ENCODE measurements at places on chromosomes 6 and 20.

DNA sequence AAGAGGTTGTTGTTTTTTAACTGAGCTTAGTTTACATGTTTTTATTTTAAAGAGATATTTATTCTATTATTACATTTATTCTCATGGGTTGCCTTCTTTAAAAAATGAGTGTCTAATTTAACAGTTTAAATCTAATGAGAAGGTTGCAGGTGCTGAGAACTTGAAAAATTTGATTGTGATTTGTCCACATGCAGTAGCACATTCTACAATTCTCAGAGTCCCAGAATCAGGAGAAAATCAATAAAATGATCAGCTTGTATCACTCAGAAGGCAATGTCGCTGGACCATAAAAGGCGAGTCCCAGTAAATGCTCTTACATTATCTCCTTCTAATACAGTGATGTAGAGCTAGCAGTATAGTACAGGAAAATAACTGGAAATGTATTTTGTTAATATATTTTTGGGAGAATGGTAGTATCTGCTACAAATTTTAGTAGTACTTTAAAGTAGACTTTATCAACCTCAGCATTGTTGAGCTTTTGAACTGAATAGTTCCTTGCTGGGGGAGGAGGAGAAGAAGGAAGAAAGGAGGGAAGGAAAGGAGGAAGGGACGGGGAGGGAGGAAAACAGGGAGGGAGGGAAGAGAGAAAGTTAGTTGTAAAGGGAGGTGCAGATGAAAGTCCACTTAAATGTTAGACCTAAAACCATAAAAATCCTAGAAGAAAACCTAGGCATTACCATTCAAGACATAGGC is 458.0 kb downstream of the DOK5 start:
- no peak for DNase-seq

GRCh38 chr6:160960839-160961238 is 30.7 kb upstream of the MAP3K4 start:
- DNase-seq, result no peak

GRCh38 chr6:53805016-53805415 is 10.2 kb downstream of the LRRC1 start:
- DNase-seq, result no peak

GRCh38 chr20:63058696-63059335 is 52.1 kb upstream of the BHLHE23 start:
- DNase-seq, result no peak

- DNase-seq, result no peak
Measured at GRCh38 chr6:106087548-106088325, 1.6 kb downstream of the PRDM1 start.

DNA sequence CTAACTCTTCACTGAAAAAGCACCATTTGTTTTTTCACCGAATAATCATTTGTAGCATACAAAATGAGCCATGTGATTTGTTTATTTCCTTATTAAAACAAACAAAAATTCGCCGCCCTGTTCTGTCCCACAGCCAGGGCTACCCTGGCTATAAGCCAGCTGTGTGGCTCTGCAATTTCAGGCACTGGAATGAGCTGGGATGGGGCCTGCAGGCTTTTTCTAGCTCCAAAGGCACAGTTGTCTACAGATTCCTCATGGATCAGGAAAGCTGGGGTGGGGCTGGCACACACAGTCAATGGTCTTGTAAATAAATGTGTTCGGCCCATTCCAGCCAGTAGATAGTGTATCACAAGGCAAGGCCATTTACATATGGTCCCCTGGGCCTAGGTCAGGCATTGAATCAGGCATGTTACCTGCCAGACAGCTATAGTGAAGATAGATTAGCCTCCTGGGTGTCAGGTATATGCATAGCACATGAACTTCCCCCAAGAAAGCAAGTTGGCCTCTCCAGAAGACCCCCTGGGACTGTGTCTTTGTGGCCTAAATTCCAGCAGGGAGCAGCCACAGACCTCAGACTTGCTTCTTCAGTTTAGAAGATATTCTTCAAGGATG is 608.9 kb downstream of the MAFB start:
- DNase-seq, result no peak

DNA sequence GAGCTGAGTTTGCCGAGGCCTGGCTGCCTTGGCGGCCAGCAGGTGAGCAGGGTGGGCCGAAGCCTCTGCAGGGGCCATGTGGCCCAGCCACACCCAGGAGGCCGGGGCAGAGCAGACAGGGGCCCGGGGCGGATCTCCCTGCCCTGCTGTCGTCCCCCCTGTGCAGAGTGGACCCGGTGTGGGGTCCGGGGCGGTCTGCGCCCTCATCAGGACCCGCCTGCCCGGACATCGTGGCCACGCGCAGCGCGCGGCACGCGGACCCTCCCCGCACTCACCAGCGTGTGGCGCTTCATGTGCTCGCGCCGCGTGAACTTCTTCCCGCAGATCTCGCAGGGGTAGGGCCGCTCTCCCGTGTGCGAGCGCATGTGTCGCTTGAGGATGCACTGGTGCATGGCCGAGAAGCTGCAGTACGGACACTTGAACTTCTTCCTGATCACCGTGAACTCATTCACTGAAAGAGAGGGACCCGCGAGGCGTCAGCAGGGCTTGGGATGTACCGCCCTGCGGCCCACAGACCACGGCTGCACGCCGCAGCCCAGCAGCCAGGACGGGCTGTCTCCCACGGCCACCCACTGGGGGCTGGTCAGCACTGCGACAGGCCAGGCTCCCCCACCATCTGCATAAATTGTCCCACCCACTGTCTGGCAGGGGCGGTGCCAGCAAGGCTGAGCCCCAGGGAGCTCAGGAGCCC is 13.0 kb downstream of the SLC2A4RG start:
- DNase-seq, result no peak

- DNase-seq, result no peak
Measured at GRCh38 chr6:54103497-54103896, 7.7 kb upstream of the MLIP start.

GRCh38 chr20:23142162-23143050 is 56.3 kb upstream of the CD93 start:
- DNase-seq, result peak; percentile 16

DNA sequence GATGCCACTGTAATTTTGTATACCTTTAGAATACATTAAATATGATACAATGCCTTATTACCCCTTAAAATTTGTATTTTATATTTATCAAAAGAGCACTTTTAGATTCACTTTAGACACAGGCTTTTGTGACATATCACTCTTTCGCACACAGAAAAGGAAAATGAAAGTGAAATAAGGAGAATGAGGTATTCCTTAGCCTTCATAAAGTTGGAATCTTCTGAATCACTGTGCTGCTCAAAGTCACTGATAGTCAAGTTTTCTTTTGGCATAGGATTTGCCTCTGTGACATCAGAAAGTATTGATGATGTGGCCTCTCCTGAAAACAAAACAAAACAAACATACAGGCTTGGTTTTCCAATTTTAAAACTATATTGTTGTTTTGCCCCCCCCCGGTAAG is 1097.1 kb downstream of the KIF16B start:
- DNase-seq, result no peak

- DNase-seq, result no peak
Measured at GRCh38 chr20:31721408-31722256, 1.0 kb downstream of the BCL2L1 start.

GRCh38 chr6:25488156-25488555 is 163.9 kb upstream of the SCGN start:
- DNase-seq, result no peak

- DNase-seq, result no peak
Measured at GRCh38 chr6:15504040-15504495, 158.8 kb downstream of the DTNBP1 start.

DNA sequence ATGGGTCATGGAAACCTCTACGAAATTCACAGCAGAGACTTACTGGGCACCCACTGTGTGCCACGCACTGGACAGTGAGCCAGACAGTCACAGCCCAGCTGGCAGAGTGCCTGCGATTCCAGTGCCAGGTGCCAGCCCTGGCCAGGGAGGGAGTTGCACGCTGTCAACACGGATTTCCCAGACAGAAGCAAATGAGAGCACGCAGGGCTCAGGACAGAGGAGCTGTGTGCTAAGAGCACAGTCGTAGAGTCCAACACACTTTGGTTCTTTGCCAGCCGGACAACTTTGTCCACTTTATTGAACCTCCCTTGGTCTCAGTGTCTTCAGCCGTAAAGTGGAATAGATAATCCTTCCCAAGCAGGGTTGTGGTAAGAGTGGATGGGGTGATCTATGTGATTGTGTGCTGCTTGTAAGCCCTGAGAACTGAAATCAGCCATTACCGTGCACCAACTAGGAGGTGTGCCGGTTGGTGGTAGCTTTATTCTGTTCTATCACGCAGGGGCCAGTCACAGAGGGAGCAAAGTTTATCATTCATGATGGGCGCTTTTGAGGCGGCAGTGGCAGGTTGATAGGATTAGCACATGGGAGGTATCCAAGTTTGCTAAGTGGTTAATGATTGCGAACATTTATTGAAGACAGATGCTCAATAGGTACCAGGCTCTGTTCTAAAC is 40.6 kb downstream of the SIRPA start:
- no peak for DNase-seq

DNA sequence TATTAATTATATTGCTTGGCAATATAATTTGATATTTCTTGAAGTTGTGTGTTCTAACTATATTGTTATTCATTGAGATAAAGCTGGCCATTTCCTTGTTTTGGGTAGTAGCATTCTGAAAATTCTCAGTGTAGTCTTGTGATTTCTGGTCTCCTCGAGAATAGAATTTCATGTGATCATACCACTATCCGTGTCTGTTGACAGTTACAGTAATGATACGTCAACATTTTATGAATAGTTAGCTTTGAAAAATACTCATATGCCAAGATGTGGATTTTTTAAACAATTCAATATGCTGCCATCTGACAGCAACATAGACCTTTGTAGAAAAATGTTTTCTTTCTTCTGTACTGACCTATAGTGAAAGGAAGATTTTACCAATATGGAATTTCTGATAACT is 723.7 kb upstream of the SLC35B3 start:
- no peak for DNase-seq

DNA sequence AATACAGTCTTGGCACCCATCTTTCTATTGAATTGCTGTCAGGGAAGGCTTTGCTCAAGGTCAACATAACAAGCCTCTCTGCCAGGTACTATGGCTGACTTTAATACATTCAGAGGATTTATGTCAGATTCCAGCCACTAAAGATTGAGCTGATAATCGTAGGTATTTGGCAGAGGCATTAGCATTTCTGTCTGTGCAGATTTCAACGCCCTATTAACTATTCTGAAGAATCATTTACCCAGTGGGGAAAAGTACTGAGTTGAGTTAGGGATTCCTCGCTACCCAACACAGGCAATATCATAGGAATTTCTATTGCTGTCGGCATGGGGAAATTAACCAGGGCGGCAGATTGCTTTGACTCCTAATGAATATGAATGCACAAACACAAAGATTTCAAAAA is 233.7 kb upstream of the SPTLC3 start:
- no peak for DNase-seq

- DNase-seq, result no peak
Measured at GRCh38 chr20:22379472-22379871, 204.9 kb downstream of the FOXA2 start.

DNA sequence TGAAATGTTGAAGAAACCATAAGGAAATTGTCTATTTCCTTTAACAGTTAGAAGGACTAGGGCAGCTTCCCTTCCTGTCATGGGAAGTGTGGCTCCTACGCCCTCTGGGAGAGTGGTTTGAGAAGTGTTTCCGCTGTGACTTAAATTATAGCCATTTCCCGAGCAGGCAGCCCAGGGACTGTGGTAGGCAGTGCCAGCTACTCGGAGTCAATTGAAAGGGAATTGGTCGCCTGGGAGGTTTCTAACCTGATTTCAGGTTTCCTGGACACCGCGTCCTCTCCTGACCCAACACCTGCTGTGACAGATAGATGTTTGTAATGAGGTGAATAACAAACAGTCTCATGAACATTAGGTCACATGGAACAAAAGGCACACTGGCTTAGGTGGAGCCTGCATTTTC is 256.1 kb upstream of the PLCB4 start:
- no peak for DNase-seq

DNA sequence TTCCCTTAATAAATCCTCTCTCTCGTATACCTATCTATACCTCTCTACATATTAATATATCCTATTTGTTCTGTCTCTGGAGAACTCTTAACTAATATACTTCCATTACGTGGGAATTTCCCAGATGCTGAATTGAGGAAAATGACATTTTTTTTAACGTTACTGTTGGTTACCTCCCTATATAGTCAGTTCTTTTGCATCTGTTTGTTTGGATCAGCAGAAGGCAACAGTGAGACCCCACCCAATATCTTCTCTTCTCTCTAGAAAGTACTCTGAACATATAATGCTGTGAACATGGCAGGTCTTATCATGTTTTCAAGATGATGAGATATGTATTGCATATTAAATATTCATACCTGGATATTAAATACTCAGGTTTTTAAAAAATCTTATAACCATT is 12.7 kb downstream of the RFPL4B start:
- DNase-seq, result no peak

DNA sequence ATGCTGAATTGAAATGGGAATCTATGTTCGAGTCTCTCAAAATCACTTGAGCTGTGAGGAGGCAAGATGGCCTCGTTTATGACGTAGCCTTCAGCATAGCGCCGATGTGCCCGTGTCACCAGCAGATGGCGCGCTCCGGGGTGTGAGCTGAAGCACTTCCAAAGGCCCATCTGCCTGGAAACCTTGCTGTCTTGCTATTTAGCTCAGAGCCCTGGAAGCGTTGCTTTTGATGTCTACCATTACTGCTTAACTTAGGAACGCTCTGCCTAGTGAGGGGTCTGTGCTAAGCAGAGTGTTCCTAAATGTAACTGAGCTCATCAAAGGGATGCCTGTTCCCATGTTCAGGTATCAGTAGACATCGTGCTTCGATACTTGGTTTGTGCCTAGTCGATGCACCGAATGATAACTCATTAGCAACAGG is 67.7 kb downstream of the SYCP2L start:
- peak; percentile 46 for DNase-seq
